ENCODE measurements at places on chromosomes 16 and 17.

GRCh38 chr17:9334536-9335446 is 240.8 kb downstream of the STX8 start:
- no peak for DNase-seq

DNA sequence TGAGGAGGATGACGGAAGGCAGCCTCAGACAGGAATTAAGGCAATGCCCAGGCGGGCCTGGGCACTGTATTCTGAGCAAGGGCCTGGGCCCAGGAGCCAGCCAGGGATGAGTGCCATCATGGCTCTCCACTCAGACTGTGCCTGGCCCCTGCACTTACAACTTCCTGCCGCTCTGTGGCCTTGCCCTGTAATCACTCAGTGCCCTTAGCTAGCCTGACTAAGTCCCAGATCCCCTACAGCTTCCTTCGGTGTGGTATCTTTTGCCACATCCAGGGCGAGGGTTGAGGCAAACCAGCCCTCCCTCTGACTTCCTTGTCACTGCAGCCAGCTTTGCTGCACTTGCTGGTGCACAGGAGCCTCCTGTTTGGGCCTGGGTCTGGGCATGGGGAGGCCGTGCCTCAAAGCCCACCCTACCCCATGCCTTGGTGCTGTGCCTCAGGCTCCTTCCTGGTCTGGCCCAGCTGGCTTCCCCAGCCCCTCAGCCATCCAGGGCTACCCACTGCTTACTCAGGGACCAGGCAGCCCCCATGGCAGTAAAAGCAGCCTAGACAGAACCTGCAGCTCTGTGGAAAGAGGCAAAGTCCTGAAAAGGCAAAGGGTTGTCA is 9.3 kb downstream of the SLC46A1 start:
- no peak for DNase-seq

DNA sequence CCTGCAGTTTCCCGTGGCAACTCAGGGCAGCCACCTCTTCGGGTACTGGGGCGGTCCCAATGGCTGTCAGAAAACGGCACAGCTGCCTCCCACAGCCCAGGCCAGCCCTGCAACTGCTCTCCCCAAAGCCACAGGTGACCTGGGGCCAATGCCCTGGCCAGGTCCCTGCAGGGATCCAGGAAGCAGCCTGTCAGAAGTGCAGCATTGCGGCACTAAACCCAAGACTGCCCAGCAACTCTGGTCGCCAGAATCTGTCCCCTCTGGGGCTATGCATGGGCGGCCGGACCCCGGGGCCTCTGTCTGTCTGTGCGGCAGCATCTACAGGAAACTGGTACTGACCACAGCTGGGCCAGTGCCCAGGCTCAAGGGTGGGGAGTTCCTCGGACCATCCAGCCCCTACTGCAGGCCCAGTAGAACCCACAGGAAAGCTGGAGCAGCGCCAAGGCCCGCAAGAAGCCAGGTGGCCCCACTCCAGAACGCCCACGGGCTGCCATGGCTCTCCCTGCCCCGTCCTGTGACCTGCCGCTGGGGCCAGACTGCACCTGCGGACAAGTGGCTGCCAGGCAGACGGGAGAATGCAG is 5.5 kb downstream of the CYBC1 start:
- no peak for DNase-seq

- no peak for DNase-seq
Measured at GRCh38 chr17:79852748-79853147, 13.5 kb upstream of the CBX4 start.

- no peak for DNase-seq
Measured at GRCh38 chr17:64042700-64043485, 22.5 kb upstream of the ICAM2 start.

DNA sequence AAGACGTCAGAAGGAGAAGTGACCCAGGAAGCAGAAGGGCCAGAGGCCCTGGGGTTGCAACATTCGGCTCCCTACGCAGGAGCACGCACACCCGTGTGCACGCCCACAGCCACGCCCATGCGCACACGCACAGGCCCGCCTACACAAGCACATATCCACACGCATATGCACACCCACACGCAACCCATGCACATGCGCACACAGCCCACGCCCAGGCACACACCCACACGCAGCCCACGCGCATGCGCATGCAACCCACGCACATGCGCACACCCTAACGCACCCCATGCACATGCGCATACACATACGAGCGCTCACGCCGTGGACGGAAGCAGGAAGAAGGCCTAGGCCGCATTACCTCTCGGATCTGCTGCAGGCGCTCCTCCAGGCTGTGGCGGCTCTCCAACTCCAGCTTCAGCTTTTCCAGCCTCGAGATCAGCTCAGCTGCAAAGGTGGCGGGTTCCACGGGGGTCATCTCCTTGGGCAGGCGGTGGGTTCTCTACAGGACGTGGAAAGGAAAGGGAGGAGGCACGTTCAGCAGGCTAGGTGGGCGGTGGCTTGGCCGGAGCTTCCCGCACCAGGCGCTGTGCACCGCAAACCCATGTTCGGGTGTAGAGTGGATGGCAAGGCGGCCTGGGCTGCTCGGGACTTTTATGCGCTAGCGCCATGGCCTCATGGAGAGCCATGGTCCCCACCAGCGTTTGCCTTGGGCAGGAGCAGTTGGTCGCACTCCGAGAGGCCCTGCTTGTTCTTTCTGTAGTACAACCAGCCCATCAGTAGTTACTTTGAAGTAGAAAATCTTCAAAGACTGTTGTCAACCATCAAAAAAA is 23.4 kb downstream of the AXIN2 start:
- no peak for DNase-seq

- no peak for DNase-seq
Measured at GRCh38 chr17:57985675-57985974, 2.4 kb downstream of the VEZF1 start.

GRCh38 chr17:77512062-77512946 is 371.5 kb downstream of the SEC14L1 start:
- DNase-seq, result no peak

GRCh38 chr16:67326472-67327309 is at the start of the genes KCTD19 and LRRC36:
KCTD19 (minus strand) TSS chr16:67326741; CDS start chr16:67326707, 34 bp downstream.
LRRC36 (plus strand) TSS chr16:67326815; CDS start chr16:67326863, 48 bp downstream.
- DNase-seq, result peak; percentile 67

GRCh38 chr16:77599793-77600415 is 122.4 kb upstream of the NUDT7 start:
- no peak for DNase-seq

DNA sequence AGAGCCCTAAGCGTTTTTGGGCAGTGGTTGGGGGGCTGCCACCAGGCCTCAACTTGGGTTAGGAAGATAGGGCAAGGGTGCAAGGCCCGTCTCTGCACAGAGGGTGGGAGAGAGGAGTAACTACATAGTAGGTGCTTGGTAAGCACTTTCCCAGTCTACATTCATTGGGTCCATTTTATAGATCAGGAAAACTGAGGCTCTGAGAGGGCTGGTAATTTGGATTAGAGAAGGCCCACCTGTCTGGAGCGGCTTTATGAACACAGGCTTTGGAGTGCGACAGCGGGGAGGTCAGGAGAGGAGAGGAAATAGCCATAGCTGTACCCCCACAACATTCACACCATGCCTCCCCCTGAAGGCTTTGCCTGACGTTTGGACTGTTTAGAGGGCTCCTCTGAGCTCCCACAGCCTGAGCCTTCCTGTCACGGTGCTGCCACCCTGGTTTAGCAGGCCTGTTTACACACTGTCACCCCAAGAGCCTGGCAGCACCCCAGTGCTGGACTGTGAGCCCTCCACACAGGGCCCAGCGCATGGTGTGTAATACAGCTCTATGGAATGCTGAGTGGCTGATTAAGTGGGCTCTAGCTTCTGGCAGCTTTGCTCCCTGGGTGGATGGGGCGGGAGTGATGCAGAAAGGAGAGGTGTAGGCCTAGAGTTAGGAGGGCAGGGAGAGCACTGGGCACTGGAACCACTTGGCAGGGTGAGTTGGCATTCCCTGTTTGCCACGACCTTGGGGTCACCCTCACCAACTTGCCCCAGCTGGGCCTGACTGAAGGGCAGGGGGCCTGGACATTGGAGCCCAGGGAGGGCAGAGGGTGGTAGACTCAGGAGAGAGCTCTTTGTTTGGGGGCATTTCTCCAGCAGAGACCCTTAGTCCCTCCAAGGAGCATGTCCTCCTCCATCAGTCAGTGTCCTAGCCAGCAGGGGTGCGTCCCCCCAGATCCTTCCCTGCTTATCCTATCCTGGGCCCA is 73.7 kb downstream of the RAI1 start:
- DNase-seq, result no peak

DNA sequence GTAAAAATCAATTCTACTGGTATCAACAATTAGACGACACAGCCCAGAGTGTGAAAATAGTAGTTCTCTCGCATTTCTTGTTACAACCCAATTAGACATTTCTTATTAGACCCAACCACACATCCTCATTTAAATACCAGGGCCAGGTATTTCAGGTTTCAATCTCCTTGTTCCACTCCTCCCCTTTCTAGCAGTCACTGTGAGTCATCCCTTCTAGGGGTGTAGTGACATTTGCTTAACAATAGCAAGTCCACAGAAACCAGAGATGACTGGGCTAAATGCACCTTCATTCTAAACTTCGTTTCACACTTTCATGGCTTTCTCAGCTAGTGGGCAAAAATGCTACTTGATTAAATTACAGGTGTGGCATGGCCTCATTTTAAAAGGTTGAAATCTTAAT is 116.9 kb upstream of the CACNG3 start:
- DNase-seq, result no peak

DNA sequence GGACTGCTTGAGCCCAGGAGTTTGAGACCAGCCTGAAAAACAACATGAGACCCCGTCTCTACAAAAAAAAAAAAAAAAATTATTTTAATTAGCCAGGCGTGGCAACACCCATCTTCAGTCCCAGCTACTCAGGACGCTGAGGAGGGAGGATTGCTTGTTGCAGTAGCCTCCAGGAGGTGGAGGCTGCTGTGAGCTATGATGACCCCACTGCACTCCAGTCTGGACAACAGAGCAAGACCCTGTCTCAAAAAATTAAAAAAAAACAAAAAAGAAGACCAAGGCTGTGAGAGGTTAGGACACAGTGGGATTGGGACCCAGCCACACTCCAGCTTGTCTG is 1.3 kb upstream of the SNAI3 start:
- no peak for DNase-seq

DNA sequence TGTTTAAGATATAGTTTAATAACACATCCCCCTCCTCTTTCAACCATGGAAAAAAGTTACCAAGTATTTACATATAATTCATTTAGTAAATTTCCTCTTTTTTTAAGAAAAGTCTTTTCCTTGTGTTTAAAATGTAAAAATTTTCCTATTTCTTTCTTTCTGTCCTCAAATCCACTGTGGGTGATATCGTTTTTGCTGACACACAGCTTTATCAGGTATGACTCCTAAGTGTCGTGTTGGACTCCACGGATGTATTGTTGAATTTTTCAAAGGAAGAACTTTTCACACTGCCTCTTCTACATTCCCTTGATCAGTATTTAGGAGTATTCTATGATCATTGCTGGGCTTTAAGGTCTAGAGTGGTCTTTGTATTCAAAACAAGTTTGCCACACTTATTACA is 33.1 kb downstream of the CYLD start:
- no peak for DNase-seq

DNA sequence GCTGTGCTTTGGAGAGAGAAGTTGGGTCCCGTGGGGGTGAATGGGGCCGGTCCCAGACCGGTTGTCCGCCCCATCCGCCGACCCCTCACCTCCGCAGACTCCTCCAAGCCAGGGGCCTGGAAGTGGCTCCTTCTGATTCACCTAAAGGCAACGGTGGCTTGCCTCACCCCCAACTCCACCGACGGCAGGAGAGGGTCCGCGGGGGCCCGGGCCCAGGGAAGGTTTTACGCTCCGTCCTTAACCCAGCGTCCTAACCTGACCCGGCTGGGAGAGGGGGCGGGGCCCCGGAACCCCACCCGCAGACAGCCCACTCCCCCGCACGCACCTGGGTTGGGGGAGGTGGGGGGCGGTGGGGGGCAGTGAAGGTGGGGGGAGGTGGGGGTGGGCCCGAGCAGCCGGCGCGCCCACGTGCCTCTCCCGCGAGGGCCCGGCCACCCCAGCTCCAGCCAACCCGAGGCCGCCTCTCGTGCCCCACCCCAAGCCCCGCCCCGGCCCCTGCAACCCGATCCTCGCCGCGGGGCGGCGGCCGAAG is 12.7 kb upstream of the CD300A start:
- DNase-seq, result no peak

GRCh38 chr17:44606658-44607057 is 49.4 kb downstream of the FZD2 start:
- DNase-seq, result no peak

- DNase-seq, result no peak
Measured at GRCh38 chr16:3606441-3606840, 5.0 kb downstream of the SLX4 start.

GRCh38 chr17:1231456-1231855 is 38.8 kb upstream of the BHLHA9 start:
- DNase-seq, result no peak

- DNase-seq, result no peak
Measured at GRCh38 chr17:50699410-50699809, 8.3 kb downstream of the ANKRD40 start.

- peak; percentile 29 for DNase-seq
Measured at GRCh38 chr17:43701318-43701743, 39.6 kb upstream of the MEOX1 start.

- DNase-seq, result no peak
Measured at GRCh38 chr16:64092271-64092670, 1029.6 kb downstream of the CDH11 start.

- DNase-seq, result no peak
Measured at GRCh38 chr16:13958474-13958873, 38.5 kb downstream of the ERCC4 start.

DNA sequence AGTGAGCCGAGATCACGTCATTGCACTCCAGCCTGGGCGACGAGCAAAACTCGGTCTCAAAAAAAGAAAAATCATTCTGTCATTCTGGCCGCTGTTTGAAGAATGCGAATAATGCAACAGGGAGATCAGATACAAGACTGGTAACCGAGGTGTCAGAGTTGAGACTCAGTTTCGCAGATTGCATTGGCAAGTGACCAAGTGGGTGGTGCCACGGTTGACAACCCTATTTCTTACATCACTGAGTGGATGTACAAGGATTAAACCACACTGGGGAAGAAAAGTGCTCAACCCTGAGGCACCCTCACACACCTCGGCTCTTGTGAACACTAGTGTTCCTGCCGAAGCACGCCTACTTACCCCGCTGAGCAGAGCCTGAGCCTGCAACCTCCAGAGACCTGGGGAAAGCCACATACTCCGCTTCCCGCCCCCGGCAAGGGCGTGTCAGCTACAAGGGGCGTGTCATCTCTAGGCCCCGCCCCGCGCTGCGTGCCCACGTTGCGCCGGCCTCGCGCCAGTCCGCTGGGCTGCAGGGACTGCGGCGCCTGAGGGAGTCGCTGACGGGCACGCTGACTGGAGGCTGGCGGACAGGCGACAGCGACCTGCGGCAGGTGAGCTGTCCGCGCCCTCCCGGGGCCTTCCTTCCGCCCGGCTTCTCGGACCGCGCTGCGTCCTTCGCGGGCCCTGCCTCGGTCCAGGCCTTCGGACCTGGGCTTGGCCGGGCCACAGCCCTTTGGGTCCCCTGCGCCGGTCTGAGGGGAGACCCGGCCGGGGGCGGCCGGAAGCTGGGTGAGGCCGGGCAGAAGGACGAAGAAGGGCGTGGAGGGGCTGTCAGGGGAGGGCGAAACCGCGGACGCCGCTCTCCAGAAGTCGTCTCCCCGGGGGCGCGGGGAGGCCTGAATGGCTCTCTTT is at the start of gene HMOX2:
Gene HMOX2 (plus strand): TSS at position 519 of the 909 bp plus-strand sequence. CDS start 29,127 bp downstream, outside the sequence.
- DNase-seq, result peak; percentile 85

GRCh38 chr16:66950971-66951790 is 9.9 kb upstream of the CES3 start:
- DNase-seq, result no peak
